ENCODE measurements at places on chromosomes 7 and 10. TPM values are rescaled to one million over a fixed set of nuclear protein-coding genes. Genes with fewer than 3 reads are reported as not detected.

GRCh38 chr10:17352583-17352982 lies 101.8 kb downstream of the ST8SIA6 start:
- no peaks in the 10 kb centered on the region for H3K36me3 ChIP-seq
- no peak for DNase-seq
- H3K27ac ChIP-seq: no peak overlapping the region
- H3K27me3 ChIP-seq: peaks cover 4% of the 10 kb centered on the region
- H3K4me3 ChIP-seq: no peak overlapping the region

GRCh38 chr10:17847585-17848296 lies 38.6 kb downstream of the MRC1 start:
- no peak overlapping the region for H3K4me3 ChIP-seq
- no peak overlapping the region for H3K27ac ChIP-seq
- no peaks in the 10 kb centered on the region for H3K36me3 ChIP-seq
- H3K4me1 ChIP-seq: peaks cover 45% of the 10 kb centered on the region
- peak; percentile 59 for DNase-seq

HYAL4 gene
- not detected for total RNA-seq

EIF4EBP2 gene
- 89.3 TPM for total RNA-seq

TBC1D12 gene
- 1.6 TPM for total RNA-seq

Measured in A673 (cell line).